ENCODE measurements at places on chromosomes 13 and 19. TPM values are rescaled to one million over a fixed set of nuclear protein-coding genes. Genes with fewer than 3 reads are reported as not detected.

ITGBL1 gene
- polyA plus RNA-seq = 0.74 TPM

GRCh38 chr13:50797091-50797490 is 46.4 kb downstream of the DLEU7 start:
- DNase-seq = no peak

- DNase-seq = no peak
Measured at GRCh38 chr19:32627714-32628270, 46.8 kb downstream of the PDCD5 start.

PLK5 gene
- 0.46 TPM for polyA plus RNA-seq

DNA sequence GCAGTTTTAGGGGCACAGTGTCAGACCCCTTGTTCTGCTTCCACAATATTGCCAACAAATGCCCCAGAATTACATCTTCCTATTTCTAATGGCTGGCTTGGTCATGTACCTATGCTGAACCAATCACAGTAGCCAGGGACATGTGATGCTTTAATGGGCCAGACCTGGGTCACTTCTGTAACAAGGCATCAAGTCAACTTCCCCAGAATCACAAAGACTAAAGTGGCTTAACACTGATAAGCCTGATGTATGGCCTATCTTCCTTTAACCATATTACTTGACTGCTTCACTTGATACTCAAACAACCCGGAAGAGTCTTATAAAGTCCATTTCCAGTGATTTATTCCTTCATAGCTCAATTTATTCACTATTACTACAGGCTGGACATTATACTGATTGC is 19.6 kb downstream of the LNX2 start:
- DNase-seq = no peak

DNA sequence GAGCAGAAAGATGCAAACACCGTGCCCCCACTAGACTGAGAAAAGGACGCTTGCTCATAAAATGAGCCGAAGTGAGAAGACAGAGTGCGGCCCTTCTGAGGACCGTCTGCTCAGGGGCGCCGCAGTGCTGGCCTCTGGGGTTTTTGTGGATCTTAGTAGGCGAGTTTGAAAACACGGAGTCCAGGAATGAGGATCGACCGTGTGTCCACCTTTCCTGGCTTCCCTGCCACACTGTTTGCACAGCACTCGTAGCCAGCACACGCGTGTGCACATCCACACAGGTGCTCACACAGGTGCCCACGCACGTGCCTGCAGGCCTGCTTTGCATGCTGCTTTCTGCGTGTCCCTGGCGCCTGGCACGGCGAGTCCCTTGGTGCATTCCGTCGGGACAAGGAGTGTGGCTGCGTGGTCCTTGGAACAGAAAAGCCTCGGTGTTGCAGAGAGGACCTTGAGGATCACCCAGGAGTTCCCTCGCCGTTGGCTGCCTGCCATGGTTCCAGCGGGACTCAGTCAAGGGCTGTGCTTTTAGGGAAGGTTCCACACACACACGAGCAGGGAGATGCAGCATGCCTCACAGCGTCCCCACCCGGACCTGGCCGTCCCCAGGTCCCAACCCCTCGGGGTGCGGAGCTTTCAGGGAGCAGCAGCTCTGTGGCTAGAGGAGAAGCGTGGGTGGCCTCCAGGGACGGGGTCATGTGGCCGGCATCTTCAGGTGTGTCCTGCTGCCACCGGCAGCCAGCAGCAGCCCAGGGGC is 10.1 kb upstream of the ZNF554 start:
- no peak for DNase-seq

DNA sequence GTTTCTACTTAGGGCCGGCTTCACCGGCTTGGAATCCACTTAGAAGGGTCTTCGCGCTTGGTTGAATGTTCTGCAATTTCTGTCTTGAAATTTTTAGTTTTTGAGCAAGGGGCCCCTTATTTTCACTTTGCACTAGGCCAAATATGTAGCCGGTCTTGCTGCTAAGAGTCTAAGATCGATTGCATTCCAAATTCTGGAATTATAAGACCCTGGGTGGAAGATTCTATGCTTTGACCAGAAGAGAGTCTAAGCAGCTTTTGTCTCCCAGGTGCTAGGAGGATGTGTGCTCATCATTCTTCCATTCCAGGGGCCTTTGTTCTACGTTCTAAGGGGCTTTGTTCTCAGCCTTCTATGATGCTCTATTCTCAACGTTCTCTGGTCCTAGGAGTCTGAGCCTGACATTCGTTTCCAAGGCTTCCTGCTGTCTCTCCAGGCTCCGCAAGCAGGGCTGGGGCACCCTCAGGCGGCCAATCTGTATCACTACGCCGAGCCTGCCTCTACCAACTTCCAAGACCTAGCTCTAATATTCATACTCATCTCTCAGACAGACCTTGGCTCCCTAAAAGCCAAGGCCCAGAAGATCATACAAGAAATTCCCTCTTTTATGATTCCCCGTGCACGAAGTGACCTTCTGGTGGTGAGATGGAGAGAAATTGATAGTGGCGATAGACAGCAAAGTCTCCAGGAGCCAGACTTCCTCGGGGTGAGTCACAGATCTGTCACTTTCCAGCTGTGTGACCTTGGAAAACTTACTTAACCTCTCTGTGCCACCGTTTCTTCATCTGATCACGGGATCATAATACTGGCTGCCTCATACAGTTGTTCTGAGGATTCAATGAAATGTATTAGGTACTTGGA is 982 bp upstream of the DACT3 start:
- DNase-seq = no peak
